Esophagus squamous epithelium (tissue), 5 donors: ENCODE measurements at places on chromosomes 6 and 20.

DNA sequence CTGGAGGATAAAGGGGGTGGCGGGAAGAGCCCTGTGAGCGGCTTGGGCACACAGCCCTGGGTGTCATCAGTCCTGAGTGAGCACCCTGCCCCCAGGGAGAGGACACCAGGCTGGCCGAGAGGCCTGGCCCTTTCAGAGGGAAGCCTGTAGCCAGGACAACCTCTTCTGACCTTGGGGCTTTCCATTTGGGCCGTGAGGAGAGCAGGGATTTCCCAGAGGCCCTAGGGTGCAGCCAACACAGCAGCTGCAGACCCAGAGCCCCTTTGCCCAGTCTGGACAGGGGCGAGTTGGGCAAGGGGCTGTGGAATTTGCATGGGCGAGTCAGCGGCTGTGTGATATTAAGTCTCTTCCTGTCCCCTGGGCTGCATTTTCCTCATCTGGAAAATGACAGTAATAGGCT lies 6.3 kb downstream of the MAP1LC3A start:
- no peak for DNase-seq

- no peak for DNase-seq
These were observed 239.8 kb downstream of the PTPRT start for GRCh38 chr20:42949950-42950349.

DNA sequence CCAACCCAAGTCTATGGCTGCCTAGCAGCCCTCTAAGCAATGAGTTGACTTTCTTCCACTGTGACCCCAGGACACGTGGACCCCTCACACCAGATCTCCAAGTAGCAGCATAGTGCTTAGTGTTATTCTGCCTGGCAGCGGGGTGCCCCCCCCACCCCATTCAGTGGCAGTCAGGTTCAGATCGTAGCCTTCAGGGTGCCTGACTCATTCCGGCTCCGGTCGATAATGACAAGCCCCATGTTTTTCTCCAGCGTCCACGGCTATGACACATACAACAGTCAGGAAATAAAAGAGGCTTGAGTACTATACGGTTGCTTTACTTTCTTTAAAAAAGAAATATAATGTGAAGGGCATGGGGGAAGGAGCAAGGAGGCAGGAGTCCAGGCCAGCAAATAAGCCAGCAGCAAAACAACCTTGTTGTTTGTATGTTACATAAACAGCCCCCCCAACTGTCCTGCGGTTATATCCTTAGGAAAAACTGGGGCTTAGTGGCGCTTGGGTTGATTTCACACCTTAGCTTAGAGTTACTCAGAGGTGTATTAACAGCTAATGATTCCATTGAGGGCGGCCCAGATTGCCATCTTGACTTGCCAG lies 23.1 kb downstream of the GNAS start:
- no peak for DNase-seq

GRCh38 chr20:32493356-32493755 lies 91.8 kb downstream of the NOL4L start:
- DNase-seq = no peak
